ENCODE measurements at places on chromosomes 2 and 18.

- DNase-seq, result no peak
Observed at GRCh38 chr2:129812071-129812470, 167.4 kb upstream of the RAB6C start.

- DNase-seq, result peak; percentile 18
Observed at GRCh38 chr18:49030138-49030537, 79.4 kb upstream of the SMAD7 start.

- DNase-seq, result peak; percentile 42
Observed at GRCh38 chr2:150689590-150689989, 202.1 kb upstream of the RND3 start.

- DNase-seq, result no peak
Observed at GRCh38 chr18:73514449-73514848, 633.2 kb downstream of the FBXO15 start.

GRCh38 chr2:106139238-106139935, 54.7 kb downstream of the UXS1 start:
- DNase-seq, result no peak

- no peak for DNase-seq
Observed at GRCh38 chr2:175640655-175641054, 361.4 kb downstream of the LNPK start.

GRCh38 chr2:218418717-218419458, at the start of gene VIL1:
Gene VIL1 (plus strand): TSS chr2:218419123. CDS start chr2:218423779, 4,656 bp downstream.
- DNase-seq, result no peak

GRCh38 chr2:17818235-17818815, 2.1 kb downstream of the MSGN1 start:
- DNase-seq, result no peak

DNA sequence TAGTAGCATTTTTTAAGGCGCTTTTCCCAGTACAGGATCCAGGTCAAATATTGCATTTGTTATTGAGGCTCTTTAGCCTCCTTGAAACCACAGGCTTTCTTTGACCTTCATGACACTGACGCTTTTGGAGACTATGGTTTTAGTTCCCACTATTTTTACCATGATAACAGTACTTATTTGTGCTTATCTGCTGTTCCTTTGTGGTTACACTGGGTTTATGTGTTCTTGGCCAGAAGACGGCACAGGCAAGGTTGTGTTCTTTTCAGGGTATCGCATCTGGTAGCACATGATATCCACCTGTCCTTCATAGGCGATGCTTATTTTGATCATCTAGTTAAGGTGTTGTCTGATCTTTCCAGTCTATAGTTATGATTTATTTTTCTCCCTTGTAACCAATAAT, 16.8 kb upstream of the MBOAT2 start:
- no peak for DNase-seq

GRCh38 chr2:173300458-173300857, 54.2 kb upstream of the CDCA7 start:
- DNase-seq, result no peak

- no peak for DNase-seq
Observed at GRCh38 chr2:144798034-144798433, 278.1 kb upstream of the ZEB2 start.

DNA sequence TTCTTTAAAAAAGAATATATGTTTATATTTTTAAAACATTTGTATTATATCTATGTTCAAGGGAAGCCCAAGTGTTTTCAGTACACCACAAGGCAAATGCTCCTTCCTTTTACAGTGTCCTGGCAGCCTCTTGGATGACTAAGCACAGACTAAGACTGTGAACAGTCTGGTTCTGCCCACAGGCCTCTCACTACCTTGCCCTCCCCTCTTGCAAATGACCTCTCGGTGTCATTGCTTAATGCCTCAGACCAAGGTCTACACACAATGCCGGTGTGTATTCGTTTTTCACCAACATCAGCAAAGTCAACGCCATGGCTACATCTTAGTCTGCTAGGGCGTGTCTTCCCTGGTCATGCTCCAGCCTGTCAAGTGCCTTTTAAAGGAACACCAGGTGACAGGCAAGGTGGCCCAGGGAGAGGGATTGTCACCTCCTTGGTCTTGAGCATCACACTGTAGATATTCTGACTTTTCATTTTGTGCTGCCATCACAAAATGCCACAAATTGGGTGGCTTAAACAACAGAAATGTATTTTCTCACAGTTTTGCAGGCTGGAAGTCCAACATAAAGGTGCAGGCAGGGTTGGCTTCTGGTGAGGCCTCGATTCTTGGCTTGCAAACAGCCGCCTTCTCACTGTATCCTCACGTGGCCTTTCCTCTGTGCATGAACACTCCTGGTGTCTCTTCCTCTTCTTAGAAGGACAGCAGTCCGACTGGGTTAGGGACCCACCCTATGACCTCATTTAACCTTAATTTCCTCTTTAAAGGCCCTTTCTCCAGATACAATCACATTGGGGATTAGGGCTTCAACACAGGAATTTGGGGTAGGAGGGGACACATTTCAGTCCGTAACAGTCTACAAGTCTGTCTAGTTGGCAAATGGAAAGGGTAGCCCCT, 266.5 kb downstream of the KLHL29 start:
- DNase-seq, result peak; percentile 91

Data from fibroblast of mammary gland (primary cell).